ENCODE measurements at places on chromosomes 11 and 22. TPM values are rescaled to one million over a fixed set of nuclear protein-coding genes. Genes with fewer than 3 reads are reported as not detected.

DNA sequence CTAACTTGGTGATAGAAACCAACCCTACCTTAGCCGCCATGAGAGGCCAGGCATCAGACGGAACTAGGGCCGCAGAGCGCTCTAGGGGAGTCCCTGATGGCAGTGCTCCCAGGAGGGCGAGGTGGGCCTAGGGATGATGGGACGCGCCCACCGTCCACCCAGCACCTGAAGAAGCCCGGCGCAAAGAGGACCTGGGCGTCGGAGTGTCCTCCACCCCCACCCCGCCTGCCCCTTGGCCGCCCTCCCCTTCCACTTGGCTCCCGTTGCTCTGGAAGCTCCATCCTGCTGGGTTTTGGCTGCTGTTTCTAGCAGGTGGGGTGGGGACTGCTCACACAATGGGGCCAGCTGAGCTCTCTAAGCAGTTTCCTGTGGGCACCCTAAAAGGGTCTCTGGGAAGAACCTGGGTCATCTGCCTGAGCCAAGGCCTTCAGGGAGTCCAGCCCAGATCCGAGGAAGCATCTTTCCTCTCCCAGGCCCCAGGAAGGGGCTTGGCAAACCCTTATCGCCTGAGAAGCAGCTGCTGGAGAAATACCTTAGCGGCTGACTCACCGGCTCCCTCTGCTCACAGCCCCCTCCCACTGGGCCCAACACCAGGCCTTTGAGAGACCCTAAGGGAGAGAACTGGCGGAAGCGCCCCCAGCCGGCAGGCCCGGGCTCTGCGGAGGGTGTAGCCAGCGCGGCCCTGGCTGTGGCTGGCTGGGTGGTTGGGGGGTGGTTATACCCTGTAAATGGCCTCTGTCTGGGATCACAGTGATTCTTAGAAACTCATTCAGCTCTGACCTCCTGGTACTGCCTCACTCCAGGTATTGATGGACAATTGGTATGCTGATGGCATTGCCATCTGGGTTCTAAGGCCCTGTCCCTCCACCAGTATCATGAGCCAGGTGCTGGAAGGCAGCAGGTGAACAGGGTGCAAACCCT lies 19.3 kb downstream of the CREB3L1 start:
- H3K27ac ChIP-seq = peak overlapping the region; percentile 11
- H3K27me3 ChIP-seq = no peaks in the 10 kb centered on the region
- DNase-seq = peak; percentile 87

Gene OR8D1
- not detected for total RNA-seq

GRCh38 chr22:44682556-44683168 lies 19.3 kb upstream of the PRR5 start:
- H3K4me3 ChIP-seq = no peak overlapping the region
- no peak for DNase-seq
- H3K4me1 ChIP-seq = peaks cover 8% of the 10 kb centered on the region

GRCh38 chr11:66317723-66318599 lies 1.1 kb upstream of the CD248 start:
- H3K4me3 ChIP-seq = no peak overlapping the region
- H3K27me3 ChIP-seq = no peaks in the 10 kb centered on the region
- peak overlapping the region; percentile 76 for H3K27ac ChIP-seq

GRCh38 chr22:46639843-46640242 lies 19.7 kb downstream of the GRAMD4 start:
- H3K27me3 ChIP-seq = no peaks in the 10 kb centered on the region
- no peaks in the 10 kb centered on the region for H3K36me3 ChIP-seq
- no peaks in the 10 kb centered on the region for H3K4me1 ChIP-seq
- no peak overlapping the region for H3K27ac ChIP-seq
- no peak overlapping the region for H3K4me3 ChIP-seq

DNA sequence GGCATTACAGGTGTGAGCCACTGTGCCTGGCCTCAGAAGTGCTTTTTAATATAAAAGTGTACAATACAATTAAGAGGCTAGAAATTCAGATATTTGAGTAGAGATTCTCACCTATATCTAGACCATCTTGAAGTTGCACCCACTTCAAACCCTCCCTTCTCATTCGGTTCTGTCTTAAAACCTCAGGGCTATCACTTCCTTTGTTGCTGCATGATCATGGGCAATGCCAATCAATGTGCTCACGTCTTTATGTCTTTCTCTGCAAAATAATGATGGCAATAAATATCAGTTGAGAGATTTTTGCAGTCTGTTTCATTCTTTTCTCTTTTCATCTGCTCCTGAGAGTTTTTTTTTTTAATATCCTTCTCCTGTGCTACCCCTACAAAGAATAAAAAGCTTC lies 9.3 kb upstream of the NUP160 start:
- H3K4me1 ChIP-seq = peaks cover 1% of the 10 kb centered on the region
- no peaks in the 10 kb centered on the region for H3K27me3 ChIP-seq
- H3K27ac ChIP-seq = no peak overlapping the region
- H3K36me3 ChIP-seq = no peaks in the 10 kb centered on the region
- DNase-seq = no peak

GRCh38 chr11:56950510-56950909 lies 38.2 kb upstream of the OR5AK2 start:
- H3K27ac ChIP-seq = no peak overlapping the region
- DNase-seq = no peak
- H3K27me3 ChIP-seq = no peaks in the 10 kb centered on the region
- no peak overlapping the region for H3K4me3 ChIP-seq

- no peak overlapping the region for H3K4me3 ChIP-seq
- DNase-seq = no peak
- H3K27ac ChIP-seq = no peak overlapping the region
- no peaks in the 10 kb centered on the region for H3K27me3 ChIP-seq
- no peaks in the 10 kb centered on the region for H3K4me1 ChIP-seq
- no peaks in the 10 kb centered on the region for H3K36me3 ChIP-seq
Measured at GRCh38 chr11:27807596-27807995, 107.3 kb upstream of the BDNF start.

DNA sequence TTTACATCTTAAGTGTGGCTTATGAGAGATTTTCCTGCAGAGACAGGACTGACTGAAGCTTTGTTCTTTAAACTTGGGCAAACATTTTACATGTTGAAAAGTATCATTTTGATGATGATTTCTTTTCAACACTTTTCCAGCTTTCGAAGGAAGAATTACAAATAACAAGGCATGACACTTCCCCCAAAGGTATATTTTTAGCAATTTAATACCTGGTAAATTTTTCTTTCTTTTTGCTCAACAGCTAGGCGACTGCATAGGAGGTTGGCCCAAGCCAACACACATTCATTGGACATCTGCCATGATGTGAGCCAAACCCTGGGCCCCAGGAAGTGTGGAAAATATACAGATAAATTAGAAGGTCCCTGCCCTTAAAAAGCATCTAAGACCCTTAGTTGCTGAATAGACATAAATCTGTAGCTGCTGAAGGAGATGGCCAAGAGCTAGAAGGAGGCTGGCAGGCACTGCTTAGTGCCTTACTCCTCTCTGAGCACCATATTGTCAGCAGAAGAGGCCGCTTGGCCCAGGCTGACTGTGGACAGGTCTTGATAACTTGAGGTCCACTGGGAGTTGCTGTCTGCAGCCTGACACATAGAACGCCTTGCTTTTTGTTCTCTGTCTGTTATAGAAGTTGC lies 53.3 kb upstream of the CD44 start:
- H3K4me1 ChIP-seq = peaks cover 5% of the 10 kb centered on the region
- H3K27me3 ChIP-seq = no peaks in the 10 kb centered on the region
- H3K4me3 ChIP-seq = no peak overlapping the region
- no peaks in the 10 kb centered on the region for H3K36me3 ChIP-seq
- no peak for DNase-seq

DNA sequence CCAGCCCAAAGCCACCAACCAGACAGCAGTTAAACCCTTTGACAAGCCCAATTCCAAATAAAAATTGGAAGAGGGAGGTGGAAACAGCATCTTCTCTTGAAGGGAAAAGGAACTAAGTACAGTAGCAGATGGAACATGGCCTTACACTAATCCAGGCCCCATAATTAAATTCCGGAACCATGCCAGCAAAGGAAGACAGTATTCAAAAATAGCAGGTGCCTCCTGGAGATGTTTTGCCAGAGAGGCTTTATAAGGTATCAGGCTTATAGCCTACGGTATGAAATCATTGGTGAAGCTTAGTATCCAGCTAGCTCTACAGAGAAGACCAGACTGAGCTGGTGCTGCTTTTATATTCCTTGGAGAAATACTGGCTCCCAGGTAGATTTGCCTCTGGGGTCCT lies 344.1 kb upstream of the API5 start:
- H3K4me3 ChIP-seq = no peak overlapping the region
- DNase-seq = no peak
- no peaks in the 10 kb centered on the region for H3K27me3 ChIP-seq
- H3K4me1 ChIP-seq = no peaks in the 10 kb centered on the region
- H3K27ac ChIP-seq = no peak overlapping the region
- H3K36me3 ChIP-seq = no peaks in the 10 kb centered on the region

Gene OR56A1
- not detected for total RNA-seq

DNA sequence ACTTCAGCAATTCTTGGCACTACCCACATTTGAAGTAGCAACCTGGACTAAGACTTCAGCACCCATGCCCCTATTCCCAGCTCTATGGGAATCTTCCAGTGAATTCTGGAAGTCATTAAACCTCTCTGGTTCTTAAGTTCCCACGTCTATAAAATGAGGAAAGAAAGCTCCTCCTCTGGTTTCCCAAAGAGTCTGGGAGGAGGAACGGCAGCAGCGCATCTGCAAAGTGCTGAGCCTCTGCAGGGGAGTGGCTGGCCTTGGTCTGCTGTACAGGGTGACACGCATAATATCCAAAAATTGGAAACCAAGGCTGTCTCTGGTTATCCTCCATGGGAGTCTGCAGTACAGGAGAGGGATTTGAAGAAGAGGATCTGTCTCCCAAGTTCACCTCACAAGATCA lies 73.6 kb upstream of the TP53I11 start:
- H3K27me3 ChIP-seq = no peaks in the 10 kb centered on the region
- H3K4me1 ChIP-seq = peaks cover 7% of the 10 kb centered on the region
- H3K27ac ChIP-seq = no peak overlapping the region
- DNase-seq = no peak
- no peak overlapping the region for H3K4me3 ChIP-seq

Gene BTG4
- not detected for total RNA-seq

GRCh38 chr22:43036282-43036829 lies 21.4 kb upstream of the PACSIN2 start:
- no peak overlapping the region for H3K27ac ChIP-seq
- no peak overlapping the region for H3K4me3 ChIP-seq
- H3K36me3 ChIP-seq = no peaks in the 10 kb centered on the region
- no peaks in the 10 kb centered on the region for H3K4me1 ChIP-seq

Gene HORMAD2
- not detected for total RNA-seq

Gene PRG2
- total RNA-seq = not detected

DNA sequence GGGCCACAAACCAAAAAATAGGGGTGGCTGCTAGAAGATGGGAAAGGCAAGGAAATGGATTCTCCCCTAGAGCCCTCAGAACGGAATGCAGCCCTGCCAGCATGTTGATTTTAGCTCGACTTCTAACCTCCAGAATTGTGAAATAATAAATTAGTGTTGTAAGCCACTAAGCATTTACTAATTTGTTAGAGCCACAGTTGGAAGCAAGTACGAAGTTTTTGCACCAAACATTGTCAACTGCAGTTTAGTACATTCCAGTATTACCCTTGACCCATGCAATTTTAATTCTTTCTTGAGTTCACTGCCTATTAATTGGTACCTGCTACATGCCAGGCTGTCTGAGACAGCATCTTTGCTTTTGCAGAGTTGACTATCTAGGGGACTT lies 32.2 kb downstream of the PARVA start:
- no peaks in the 10 kb centered on the region for H3K27me3 ChIP-seq
- no peaks in the 10 kb centered on the region for H3K36me3 ChIP-seq
- H3K27ac ChIP-seq = peak overlapping the region; percentile 53
- DNase-seq = no peak
- peaks cover 25% of the 10 kb centered on the region for H3K4me1 ChIP-seq

Data from ovary (tissue), 10 donors.